ENCODE measurements at places on chromosomes 13 and 19.

DNA sequence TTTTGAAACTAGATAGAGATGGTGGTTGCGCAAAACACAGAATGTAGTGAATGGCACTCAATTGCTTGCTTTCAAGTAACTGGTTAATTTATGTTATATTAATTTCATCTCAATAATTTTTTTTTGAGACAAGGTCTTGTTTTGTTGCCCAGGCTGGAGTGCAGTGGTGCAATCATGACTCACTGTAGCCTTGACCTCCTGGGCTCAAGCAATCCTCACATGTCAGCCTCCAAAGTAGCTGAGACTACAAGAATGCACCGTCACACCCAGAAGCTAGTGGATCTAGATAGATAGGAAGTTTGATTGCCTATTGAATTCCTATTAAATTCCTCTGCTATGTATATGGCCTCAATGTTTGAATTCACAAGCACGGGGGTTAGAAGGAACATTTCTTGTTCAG, 26.4 kb upstream of the ADGRE2 start:
- no peak for DNase-seq

- DNase-seq = peak; percentile 0
Observed at GRCh38 chr19:21483589-21484170, 21.7 kb upstream of the ZNF429 start.

DNA sequence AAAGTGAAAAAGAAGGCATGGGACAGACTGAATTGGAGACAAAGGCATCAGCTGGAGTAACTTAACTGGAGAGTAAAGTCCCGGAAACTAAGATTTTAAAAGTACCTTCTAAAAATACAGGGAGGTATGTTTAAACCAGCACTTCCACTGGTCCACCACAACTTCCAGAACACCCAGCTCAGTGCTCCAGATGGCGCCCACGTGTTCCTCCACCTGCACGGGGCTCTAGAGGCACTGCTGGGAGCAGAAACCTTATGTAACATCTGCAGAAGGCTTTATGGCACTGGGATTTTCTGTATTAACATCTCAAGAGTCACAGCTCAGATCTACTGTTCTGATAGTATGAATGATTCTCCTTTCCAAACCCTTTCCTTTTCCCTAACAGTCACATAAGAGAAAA, 252.1 kb downstream of the DCLK1 start:
- no peak for DNase-seq

- no peak for DNase-seq
Observed at GRCh38 chr13:40172149-40172591, 494.3 kb downstream of the FOXO1 start.

DNA sequence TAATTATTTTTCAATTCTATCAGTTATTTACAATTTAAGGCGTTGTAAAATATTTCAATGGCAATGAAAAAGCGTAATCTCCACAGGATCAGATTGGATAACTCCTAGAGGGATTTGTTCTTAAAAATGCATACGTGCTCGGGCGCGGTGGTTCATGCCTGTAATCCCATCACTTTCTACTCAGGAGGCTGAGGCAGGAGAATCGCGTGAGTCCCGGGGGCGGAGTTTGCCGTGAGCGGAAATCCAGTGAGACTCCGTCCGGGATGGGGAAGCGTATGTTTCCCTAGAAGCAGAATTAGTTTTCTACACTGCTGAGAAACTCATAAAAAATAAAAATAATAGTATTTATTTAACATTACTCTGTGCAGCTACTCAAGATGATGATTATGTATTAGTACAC, 917.8 kb upstream of the PCDH20 start:
- no peak for DNase-seq

DNA sequence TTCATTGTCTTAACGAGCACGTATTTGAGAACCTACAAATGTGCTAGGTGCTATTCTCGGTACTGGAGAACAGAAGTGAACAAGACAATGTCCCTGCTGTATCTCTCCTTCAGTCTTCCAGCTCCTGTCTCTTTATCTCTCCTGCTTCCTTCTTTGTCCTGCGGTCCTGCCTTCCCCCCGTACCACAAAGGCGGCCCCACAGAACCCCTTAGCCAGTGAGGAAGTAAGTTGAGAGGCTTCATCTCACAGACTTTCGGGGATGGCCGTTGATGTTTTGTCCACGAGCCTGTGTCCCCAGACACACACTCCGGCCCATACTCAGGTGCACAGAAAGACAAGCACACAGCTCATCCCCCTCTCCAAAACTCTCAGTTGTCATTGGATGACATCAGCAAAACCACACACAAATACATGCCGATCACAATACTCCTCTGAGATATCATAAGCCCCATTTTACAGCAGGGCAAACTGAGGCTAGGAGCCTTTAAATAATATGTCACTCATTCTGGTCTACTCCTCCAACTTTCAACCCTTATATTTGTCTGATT, 507 bp upstream of the SWSAP1 start:
- DNase-seq = no peak

GRCh38 chr13:93145199-93145598, 81.4 kb upstream of the GPC6 start:
- DNase-seq = no peak

DNA sequence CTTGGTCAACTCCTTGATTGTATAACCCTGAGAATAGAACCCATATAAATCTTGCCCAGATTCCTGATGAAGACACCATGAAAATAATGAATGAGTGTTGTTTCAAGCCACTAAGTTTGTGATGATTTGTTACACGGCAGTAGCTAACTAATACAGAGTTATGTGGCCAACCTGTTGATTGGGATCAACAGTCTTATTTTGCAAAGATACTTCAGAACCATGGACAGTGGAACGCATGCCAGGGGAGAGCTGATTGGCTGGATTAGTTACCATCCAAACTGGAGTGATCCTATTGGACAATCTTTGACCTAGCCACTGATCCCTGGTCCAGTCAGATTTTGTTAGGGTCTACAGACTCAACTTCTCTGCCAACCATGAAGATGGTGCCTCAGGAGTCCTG, 26.6 kb downstream of the CD70 start:
- no peak for DNase-seq

- no peak for DNase-seq
Observed at GRCh38 chr19:43765109-43765876, 10.5 kb upstream of the SMG9 start.

GRCh38 chr19:8088752-8089663, 36.4 kb downstream of the CCL25 start:
- no peak for DNase-seq

DNA sequence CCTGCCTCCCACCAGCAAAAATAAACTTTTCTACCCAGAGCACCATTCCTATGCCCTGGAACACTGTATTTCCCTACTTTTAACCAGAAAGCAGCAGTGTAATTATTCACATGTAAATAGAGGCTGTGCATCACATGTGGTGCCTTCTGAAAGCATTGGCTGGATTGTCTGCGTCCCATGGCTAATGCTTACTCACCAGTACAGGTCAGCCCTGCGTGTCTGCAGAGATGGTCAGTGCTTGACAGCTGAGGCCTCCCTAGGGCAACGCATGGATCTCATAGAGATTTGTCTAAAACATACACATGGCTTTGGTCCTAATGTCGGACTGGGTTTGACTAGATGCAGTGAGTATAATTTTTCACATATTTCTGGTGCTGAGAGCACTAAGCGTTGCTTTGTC, 64.2 kb downstream of the DPY19L3 start:
- DNase-seq = no peak

- no peak for DNase-seq
Observed at GRCh38 chr13:27130979-27131623, 40.5 kb downstream of the USP12 start.

DNA sequence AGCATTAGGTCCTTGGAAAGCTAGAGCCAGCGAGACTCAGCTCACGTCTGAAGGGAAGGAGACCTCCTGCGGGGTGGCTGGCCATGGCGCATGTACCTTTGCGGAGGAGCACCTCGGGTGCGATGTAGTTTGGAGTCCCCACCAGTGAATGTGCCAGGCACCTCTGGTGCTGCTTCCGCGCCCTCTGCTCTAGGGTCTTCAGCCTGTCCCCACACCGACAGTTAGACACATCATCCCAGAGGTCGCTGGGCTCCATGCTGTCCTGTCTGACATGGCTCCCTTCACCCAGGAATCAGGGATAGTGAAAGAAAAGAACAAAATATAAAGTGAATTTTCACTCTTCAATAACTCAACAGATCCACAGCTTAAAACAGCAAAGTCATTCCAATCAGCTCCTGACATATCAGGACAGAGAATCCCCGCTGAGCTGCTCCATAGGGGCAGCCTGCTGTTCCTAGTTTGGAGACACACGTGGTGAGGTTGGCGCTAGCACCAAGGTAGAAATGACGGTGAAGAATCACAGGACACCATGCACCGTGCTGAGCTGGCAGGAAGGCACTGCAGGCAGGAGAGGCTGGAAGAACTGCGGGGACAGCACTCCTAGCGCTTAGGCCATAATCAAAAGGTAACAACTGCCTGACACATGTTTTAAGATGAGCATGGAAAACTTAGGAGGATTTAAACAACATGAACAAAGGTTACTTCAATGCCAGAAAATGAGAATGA, 79.0 kb upstream of the XPO4 start:
- no peak for DNase-seq

DNA sequence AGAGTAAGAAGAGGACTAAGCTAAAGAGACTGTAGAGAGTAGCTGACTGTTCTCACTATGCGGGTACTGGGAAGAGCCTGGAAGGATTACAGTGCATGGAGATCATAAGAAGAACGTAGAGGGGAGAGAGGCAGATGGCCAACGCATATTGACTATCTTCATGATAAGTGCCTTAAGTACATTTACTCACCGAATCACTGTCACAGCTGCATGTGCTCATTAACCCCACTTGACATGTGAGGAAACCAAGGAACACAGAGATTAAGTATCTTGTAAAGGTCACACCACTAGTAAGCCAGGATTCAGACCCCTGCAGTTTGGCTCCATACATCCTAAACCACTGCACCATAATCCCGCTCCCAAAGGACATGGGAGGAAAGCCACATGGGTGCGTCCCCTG, 34.1 kb downstream of the SMAD9 start:
- DNase-seq = no peak

DNA sequence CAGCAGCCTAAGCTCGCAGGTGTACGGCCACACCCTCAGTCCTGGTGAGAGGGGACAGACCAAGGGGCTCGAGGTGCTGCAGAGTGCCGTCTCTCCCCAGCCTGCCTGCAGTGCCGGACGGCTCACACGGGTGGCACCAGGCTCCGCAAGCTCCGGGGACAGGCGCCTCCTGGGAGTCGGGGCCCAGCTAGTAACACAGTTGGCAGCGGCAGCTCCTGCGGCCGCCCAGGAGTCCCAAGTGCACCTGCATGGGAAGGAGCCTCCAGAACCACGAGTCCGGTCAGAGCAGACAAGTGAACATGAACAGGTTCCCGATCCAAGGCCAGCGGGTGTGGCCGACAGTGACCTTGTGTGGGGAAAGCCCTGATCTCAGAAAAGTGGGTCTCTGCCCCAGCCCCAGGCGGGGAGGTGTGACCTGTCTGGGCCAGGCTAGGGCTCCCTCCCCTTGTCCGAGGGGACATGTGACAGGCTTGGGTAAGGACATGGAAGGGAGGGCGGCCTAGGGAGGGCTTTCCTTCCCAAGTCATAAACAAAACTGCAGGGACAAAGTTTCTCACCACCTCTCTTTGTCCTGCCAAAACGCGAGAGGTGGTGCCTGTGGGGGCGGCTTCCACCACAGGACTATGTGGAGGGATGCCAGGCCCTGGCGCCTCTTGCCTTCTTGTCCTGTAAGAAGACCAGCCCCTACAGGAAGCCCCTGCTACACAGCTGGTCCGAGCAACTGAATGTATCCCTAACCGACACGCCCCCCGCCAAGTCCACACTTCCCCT, 46.5 kb downstream of the MLLT1 start:
- DNase-seq = no peak

DNA sequence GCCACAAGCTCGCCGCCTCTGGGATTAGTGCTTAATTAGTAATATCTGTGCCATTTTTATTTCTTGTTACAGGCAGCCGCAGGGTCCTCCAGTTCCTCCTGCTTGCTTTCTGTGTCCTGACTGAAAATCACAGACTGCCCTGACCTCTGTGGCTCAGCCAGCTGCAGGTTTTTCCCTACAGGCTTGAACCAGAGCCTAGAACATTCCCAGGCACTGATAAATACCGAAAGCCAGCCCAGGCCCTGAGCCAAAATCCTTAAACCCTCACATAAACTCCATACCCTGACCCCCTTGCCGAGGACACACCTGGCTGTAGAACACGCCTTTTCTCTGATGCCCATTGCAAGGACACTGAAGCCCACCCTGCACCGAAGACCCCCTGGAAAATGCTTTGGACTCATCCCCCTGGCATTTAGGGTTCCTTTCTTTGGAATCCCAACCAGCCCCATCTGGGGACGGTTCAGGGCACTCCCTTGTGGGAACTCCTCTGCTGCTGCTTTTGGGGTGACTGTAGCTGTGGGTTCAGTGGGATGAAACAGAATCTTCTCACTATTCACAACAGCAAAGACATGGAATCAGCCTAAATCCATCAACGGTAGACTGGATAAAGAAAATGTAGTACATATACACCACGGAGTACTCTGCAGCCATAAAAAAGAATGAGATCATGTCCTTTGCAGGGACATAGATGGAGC, 15.5 kb downstream of the DPP9 start:
- no peak for DNase-seq

- DNase-seq = no peak
Observed at GRCh38 chr13:71210861-71211260, 656.1 kb downstream of the DACH1 start.

DNA sequence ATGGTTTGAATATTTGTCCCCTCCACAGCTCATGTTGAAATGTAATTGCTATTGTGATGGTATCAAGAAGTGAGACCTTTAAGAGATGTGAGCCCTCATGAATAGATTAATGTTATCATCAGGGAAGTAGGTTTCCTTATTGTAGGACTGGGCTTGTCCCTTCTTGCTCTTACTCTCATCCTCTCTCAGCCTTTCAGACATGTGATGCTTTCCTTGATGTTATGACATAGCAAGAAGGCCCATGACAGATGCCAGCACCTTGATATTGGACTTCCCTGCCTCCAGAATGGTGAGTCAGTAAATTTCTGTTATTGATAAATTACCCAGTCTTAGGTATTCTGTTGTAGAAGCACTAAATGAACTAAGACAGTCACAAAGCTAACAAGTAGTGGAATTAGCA, 5.7 kb upstream of the ZMYM2 start:
- no peak for DNase-seq

- DNase-seq = no peak
Observed at GRCh38 chr13:43469791-43470190, 317.0 kb downstream of the ENOX1 start.

GRCh38 chr19:30212574-30212973, 159.6 kb upstream of the ZNF536 start:
- no peak for DNase-seq

GRCh38 chr13:71831716-71832115, 35.3 kb downstream of the DACH1 start:
- DNase-seq = no peak
